Naive thymus-derived CD8-positive, alpha-beta T cell (primary cell): ENCODE measurements at places on chromosomes 6 and 20. TPM values are rescaled to one million over a fixed set of nuclear protein-coding genes. Genes with fewer than 3 reads are reported as not detected.

- DNase-seq: peak; percentile 66
- H3K27ac ChIP-seq: peak overlapping the region; percentile 100
- peaks cover 21% of the 10 kb centered on the region for H3K36me3 ChIP-seq
- H3K4me1 ChIP-seq: peaks cover 28% of the 10 kb centered on the region
Observed at GRCh38 chr20:23350904-23351838, 580 bp downstream of the NXT1 start.

MOG gene
- total RNA-seq: not detected

EEF1A2 gene
- total RNA-seq: 0.18 TPM

ZC3H12D gene
- total RNA-seq: 61.9 TPM

DNA sequence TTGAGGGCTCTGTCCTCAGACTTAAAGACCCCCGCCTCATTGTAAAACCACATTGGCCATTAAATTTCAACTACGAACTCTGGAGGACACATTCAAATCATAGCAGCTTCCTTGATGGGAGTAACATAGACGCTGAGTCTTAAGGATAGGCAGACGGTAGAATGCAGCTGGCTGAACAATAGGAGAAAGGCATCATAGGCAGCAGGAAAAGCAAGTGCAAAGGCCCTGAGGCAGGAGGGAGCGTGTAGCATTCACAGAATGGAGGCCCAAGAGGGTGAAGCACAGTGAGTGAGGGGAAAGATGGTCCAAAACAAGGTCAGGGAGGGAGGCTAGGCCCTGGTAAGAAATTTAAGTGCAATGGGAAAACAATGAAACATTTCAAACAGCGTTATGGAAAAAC lies 8.6 kb upstream of the PFDN4 start:
- no peaks in the 10 kb centered on the region for H3K36me3 ChIP-seq
- H3K27me3 ChIP-seq: no peaks in the 10 kb centered on the region
- no peak overlapping the region for H3K27ac ChIP-seq

DNA sequence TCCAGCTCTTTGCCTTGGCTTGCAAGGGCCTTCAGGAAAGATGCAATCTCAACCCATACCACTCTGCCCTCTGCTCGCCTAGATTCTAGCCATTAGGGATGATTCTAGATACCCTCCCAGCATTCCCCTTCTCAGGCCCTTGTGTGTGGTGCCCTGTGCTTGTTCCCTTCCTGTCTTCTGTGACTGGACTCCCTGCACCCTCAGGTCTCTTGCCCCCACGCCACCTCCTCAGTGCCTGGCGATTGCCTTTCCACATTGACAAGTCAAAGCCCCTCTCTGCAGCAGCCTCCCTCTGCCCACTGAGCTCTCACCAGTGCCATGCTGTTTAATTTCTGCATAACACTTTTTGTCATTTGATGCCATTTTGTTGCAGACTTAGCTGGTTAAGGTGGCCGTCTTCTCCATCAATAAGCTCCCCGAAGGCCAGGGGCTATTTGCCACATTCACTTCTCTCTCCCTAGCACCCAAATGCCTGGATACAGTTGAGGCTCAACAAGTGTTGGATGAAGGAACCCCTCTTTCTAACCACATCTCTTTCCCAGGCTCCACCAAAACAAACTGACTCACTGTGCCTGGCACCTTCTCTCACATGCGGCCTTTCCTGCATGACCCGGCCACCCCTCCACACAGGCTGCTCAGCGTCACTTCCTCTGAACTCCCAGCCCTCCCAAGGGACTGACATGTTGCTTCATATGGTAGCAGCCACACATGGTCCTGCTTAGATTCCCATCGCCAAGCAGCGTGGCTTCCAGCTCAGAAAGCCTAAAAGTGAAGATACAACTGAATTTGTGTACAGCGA lies 4.6 kb upstream of the TXNDC5 start:
- H3K36me3 ChIP-seq: no peaks in the 10 kb centered on the region
- H3K4me1 ChIP-seq: no peaks in the 10 kb centered on the region
- H3K4me3 ChIP-seq: no peak overlapping the region
- DNase-seq: no peak

SLC17A1 gene
- not detected for total RNA-seq

GCNT2 gene
- total RNA-seq: 4.6 TPM

DNA sequence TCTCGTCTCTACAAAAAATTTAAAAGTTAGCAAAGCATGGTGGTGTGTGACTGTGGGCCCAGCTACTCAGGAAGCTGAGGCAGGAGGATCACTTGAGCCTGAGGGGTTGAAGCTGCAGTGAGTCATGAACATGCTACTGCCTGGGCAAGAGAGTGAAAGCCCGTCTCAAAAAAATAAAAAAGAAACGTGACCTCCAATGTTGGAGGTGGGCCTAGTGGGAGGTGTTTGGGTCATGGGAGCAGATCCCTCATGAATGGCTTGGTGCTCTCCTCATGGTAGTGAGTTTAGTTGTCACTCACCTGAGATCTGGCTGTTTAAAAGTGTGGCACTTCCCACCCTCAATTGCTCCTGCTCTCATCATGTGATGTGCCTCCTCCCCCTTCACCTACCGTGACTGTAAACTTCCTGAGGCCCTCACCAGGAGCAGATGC lies 24.3 kb downstream of the RBL1 start:
- DNase-seq: no peak
- H3K36me3 ChIP-seq: peaks cover 4% of the 10 kb centered on the region
- H3K4me1 ChIP-seq: peaks cover 31% of the 10 kb centered on the region
- H3K27me3 ChIP-seq: no peaks in the 10 kb centered on the region

ASXL1 gene
- 149 TPM for total RNA-seq

DNA sequence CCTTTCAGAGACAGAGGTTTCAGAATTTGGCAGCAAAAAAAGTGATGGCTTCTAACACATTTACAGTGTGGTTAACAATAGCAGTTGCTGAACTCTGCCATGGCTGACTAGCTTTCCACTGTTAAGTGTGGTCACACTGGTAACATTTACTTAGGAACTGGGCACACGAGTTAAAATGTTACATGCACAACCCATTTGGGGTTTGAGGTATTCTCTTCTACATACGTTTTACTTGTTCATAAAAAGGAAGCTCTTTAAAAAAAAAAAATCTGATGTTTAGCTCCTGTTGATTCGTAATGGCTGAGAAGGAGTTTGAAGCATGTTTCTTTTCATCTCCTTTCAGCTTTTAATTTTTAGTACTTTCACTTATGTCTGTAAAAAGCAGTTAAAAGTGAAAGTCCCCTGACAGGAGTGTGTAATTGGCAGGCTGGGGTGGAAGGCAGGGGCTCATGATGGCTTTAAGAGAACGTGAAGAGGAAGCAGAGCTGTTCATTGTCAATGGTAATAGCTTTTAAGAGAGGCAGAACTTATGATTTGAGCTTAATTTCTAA lies 245.9 kb downstream of the FARS2 start:
- H3K4me3 ChIP-seq: peak overlapping the region; percentile 59
- no peak for DNase-seq
- H3K36me3 ChIP-seq: no peaks in the 10 kb centered on the region
- peak overlapping the region; percentile 49 for H3K27ac ChIP-seq
- H3K27me3 ChIP-seq: no peaks in the 10 kb centered on the region

DNA sequence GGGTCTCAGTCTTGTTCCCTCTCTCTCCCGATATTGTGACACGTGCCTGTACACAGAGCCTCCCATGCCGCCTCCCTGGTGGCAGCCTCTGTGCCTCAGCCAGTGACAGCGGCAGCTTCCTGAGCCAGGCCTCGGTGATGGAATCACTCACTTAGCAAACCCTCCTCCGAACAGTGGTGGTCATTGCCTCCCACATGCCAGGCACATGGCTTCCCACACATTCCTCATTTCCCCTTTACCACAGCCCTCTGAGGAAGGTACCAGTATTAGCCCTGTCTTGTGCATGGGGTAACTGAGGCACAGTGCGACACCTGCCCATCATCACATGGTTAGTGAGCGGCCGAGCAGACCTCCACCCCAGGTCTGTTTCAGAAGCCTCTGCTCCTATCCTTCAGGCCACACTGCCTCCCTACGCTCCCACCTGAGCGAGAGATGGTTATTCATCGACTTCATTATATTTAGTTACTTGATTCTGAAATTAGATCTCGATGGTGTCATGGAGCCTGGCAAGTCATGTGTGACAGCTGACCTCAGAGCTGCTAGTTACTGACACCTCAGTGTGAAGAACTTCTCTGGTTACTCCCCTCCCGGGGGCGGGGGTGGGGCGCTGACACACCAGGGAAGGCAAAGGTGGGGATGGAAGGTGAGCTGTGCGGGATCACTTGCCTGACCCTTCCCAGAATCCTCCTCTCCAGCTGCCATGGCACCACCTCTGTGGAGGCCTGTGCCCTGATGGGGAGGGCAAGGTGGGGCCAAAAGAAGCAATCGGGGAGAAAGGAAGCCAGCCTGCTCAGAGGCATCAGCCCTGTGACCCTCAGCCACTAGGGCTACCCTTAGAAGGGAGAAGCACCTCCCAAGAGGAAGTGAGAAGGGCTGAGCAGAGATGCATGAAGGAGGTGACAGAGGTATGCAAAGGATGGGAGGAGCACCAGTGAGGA lies 17.9 kb downstream of the MDGA1 start:
- no peak for DNase-seq
- no peak overlapping the region for H3K27ac ChIP-seq
- H3K4me3 ChIP-seq: no peak overlapping the region
- H3K27me3 ChIP-seq: no peaks in the 10 kb centered on the region
- H3K4me1 ChIP-seq: peaks cover 1% of the 10 kb centered on the region
- no peaks in the 10 kb centered on the region for H3K36me3 ChIP-seq

GRCh38 chr6:67694127-67694526 lies 941.0 kb upstream of the ADGRB3 start:
- no peaks in the 10 kb centered on the region for H3K27me3 ChIP-seq
- H3K36me3 ChIP-seq: no peaks in the 10 kb centered on the region
- no peak overlapping the region for H3K4me3 ChIP-seq
- DNase-seq: no peak

IGF2R gene
- 69.7 TPM for total RNA-seq
